ENCODE measurements at places on chromosomes 3 and 15.

- no peak for DNase-seq
Observed at GRCh38 chr3:136120373-136121348, 75.5 kb downstream of the MSL2 start.

DNA sequence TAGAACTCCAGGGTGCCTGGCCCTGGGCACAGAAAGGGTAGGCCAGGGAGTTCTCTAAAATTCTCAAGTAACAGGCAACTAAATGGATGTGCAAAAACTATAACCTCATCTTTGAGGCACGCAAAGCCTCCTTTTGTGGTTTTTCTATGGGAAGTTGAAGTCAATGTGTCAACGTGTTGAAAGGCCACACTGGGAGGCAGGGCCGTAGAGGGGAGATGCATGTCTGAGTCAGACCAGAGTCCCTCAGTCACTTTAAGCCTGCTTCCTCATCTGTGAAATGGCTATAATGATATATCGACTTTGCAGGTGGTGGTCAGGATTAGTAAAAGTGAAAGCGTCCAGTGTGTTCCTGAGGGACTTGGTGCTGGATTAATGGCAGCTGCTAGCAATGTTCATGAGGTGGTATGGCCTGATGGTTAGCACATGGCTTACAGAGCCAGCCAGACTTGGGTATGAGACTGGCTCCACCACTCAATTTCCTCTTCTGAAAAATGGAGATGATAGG lies 17.0 kb downstream of the TGM5 start:
- DNase-seq, result no peak

GRCh38 chr3:15953841-15954240 lies 156.1 kb upstream of the ANKRD28 start:
- DNase-seq, result peak; percentile 4

GRCh38 chr15:39177561-39177960 lies 403.3 kb upstream of the THBS1 start:
- DNase-seq, result no peak

DNA sequence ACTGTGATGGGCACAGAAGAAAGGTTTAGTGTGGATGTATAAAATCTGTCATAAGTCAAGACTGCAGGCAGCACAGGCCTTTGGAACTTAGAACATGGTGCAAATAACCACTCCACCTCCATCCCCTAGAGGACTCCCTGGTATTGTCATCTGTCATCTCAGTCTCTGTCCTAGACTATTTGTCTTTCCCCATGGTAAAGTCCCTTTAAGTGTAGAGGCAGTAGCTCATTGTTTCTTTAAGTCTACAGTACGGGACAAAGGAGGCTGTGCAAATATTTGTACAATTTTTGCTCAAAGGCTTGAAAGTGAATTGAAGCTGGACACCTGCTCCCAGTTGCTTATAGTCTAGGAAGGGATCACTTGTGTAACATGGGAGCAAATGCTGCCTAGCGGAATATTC lies 3.2 kb upstream of the PXYLP1 start:
- no peak for DNase-seq

DNA sequence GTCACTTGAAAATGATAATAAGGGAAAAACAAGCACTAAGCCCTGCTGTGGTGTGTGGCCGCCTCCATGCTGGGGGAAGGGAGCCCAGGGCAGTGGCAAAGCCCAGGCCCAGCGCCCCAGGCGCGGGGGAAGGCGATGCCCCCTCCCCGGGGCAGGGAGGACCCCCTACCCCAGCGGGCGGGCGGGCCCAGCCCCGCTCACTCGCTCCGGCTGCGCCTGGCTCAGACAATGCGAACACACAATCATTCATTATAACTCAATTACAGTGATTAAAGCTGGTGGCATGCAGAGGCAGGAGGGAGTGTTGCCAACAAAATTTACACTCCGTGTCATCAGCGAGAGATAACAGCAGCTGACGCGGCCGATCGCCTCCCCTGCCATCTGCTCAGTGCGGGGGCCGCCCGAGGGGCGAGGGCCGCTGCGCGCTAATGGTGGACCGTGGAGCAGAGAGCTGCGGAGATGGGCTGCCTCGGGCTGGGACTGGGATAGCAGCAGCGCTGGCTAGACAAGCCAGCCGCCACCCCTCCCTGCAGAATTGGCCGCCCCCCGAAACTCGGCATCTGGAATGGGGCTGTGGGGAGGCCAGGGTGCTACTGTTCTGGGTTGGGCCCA lies 64.1 kb downstream of the TLE3 start:
- no peak for DNase-seq

GRCh38 chr15:36484038-36484778 lies 95.2 kb upstream of the CDIN1 start:
- DNase-seq, result no peak

DNA sequence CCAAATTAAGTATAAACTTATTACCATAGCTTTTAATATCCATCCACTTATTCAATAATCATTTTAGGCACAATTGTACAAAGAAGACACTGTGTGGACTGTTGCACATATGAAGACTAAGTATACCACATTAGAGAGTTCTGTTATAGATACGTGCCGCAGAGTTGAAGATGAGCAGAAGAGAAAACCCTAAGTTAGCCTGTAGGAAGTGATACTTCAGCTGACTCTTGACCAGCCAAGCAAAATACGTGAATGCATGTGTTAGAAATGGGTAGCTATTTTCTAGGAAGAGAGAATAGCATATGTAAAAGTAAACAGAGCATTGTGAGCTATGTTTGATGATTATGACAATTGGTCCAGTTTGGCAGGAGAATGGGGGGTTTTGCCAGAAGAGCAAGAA lies 272.0 kb upstream of the ATP11B start:
- no peak for DNase-seq
